ENCODE measurements at places on chromosomes 1 and 21.

DNA sequence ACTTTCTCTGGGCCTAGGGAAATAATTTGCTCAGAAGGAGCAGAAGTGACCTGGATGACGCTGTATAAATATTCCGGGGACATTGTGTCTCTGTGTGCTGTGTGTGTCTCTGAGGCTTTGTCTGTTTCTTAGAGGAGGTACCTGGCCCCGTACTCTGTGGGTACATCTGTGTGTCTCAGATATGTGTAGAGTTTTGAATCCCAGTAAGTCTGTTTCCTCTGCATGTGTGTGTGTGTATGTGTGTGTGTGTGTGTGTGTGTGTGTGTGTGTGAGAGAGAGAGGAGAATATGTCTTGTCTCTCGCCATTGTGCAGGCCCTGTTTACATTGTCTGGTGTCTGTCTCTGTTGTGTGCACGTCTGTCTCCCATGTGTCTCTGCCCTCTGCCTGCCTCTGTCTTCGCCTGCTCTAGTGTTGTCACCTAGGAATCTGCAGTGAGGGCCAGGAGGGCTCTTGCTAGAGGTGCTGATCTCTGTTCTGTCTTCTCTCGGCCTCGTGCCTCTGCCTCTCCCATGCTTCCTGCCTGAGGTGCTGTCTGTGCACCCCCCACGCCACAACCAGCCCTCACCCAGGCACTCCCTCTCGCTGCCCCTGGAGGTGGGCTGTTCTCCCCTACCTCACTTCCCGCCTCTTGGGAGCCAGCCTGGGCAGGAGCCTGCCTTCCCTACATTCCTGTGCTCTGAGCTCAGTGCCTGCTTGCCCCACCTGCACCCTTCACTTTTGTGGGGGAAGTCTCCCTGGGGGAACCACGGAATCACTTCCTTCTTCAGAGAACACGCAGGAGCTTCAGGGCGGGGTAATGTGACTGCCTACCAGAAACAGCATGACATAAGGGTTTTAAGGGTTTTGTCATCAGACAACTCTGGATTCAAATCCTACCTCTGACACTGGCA lies 5.9 kb downstream of the MAP7D1 start:
- DNase-seq, result no peak

- no peak for DNase-seq
Measured at GRCh38 chr21:34679051-34679450, 10.3 kb downstream of the CLIC6 start.

DNA sequence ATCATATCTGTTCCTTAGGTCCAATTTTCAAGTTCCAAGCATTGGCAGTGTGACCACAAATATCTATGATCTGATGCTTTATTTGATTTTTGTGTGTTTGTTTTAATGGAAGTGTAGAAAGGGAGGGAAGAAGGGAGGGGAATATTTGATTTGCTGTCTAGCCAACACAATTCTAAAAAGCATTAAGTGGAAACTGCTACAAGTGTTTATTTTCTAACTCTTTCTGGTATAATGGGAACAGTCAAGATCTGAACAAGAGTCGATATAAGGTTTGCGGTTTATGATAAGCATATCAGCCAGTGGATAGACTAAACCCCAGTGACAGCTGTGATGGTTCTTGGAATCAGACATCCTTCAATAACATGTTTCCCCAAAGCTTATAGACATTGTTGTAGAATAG lies 267.8 kb upstream of the SNX7 start:
- no peak for DNase-seq

DNA sequence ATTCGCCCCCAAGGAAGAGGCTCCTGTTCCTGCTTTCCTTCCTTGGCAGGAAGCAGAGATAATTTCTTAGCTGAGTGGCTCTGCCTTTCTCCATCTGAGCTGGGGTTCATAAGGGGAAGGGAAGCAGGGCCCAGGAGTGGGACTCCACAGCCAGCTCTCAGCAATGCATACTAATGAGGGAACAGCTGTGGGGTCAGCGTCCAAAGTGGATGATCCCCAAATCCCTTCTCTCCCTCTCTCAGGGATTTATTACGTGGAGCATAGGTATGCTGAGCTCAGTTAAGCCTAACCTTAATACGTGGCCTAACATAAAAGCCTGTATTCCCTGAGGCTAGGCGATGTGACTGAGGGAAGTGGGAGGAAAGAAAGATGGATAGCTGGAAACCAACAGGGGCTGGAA lies 87.3 kb upstream of the CTTNBP2NL start:
- DNase-seq, result peak; percentile 93

- no peak for DNase-seq
Measured at GRCh38 chr1:116997066-116997465, 4.5 kb upstream of the CD101 start.

DNA sequence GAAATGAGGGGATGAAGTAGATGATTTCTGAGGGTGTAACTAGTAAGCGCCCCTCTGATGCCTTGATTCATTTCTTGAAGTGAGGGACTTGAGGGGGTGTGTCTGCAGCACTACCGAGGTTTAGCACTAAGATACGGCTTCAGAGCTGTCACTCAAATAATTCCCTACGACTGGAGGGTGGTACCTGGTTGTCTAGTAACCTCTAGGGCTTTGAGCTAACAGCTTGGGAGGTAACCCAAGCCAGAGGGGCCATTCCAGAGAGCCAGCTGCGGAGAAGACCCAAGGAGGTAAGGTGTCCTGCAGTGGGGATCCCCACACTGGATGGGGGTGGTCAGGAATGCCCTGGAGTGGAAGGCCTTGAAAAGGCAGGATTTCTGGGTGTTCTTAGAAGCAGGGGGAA lies at the start of gene TTC24:
TSS of gene TTC24 (plus strand) at position 252 of the 400 bp plus-strand sequence. CDS start 1,642 bp downstream, outside the sequence.
- peak; percentile 93 for DNase-seq

- peak; percentile 71 for DNase-seq
Measured at GRCh38 chr1:156499194-156499841, 1.3 kb downstream of the MEF2D start.

DNA sequence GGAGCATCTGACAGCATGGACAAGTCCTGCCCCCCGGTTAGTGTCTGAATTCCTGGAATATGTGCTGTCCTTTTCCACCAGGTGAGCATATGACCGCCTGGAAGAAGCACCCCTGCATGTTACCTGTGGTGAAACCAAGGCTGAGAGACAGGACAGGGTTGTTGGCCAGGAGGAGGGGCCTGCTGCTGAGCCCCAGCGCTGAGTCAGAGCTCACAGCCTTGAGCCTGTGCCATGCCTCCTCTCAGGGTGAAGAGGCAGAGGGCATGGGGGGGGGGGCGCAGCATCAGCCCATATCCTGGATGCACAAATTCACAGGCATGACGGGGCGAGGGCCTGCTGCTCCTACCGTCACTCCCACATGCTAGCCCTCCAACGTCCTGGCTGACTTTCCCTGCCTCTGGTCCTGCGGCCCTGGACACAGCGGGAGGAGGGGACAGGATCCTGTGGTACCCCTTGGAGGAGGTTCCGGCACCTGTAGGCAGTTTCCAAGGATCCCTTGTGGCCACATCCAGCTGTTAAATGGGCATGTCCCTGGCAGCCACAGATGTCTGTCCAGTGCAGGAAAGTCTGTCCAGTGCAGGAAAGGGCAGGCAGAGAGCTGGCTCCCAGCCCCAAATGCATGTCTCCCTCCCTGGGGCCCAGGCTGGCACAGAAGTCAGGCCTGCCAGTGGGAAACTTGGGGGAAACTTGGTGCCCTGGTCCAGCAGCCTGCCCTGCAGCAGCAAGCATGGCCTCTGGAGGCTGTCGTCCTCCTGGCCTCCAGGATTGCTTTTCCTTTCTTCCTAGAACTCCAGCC lies 23.9 kb downstream of the TTC34 start:
- no peak for DNase-seq

DNA sequence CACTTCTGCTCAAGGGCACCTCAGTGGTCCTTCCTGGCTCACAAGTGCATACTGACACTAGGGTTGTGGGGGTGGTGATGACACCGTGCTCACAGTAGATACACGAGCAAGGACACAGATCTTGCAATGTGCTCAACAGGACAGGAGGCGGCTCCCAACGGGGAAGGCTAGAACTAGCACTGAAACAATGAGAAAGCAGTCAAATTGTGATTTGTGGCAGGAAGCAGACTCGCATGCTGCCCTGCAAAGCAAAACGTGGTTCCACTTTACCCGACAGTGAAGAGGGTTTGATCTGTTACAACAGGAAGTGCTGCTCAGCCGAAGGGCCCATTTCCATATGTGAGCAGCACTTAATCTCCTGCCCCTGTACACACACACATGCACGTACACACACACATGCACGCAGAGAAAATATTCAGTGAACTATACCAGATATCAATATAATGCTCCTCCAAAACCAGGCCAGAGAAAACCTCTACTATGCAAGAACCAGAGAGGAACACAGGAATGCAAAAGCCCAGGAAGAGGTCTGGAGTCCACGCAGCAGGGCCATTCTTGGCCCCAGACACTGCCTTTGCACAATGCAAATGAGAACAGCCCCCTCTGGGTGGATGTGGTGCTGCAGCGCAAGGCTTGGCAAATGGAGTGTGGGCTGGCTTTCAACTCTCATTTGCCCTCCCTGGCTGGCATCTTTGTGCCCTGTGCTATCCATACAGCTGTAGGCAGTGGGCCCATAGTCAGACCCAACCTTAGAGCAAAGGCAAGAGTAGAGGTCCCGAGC lies 47.1 kb downstream of the KANK4 start:
- no peak for DNase-seq

GRCh38 chr1:10380594-10381275 lies 18.1 kb upstream of the PGD start:
- DNase-seq, result no peak

GRCh38 chr1:101603726-101604125 lies 366.9 kb downstream of the S1PR1 start:
- no peak for DNase-seq

GRCh38 chr1:235631816-235632215 lies 17.8 kb downstream of the GNG4 start:
- no peak for DNase-seq

DNA sequence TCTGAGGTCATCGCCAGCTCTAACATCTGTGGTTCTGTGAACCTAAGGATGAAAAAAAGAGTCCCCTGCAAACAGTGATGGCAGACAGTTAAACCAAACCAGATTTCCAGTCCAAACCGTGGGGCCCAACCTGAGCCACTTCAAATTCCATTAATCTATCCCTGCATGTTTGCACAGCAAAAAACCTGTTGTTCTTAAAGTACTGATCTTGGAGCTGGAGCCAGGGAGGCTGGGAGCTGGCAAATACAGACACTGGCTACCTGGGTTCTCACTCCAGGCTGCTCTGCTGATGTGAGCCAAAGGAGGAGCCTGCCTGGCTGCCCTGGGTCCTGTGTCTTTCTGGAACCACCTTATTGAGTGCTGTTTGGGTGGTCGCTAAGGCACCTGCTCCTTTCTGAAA lies 16.4 kb downstream of the LDLRAD1 start:
- DNase-seq, result no peak

- no peak for DNase-seq
Measured at GRCh38 chr1:114833421-114833820, 21.2 kb upstream of the SYCP1 start.

GRCh38 chr1:101730559-101730958 lies 266.2 kb downstream of the OLFM3 start:
- DNase-seq, result no peak

- DNase-seq, result no peak
Measured at GRCh38 chr1:17084787-17085186, 31.0 kb upstream of the SDHB start.

GRCh38 chr1:110555807-110556470 lies 37.0 kb upstream of the KCNA10 start:
- no peak for DNase-seq

DNA sequence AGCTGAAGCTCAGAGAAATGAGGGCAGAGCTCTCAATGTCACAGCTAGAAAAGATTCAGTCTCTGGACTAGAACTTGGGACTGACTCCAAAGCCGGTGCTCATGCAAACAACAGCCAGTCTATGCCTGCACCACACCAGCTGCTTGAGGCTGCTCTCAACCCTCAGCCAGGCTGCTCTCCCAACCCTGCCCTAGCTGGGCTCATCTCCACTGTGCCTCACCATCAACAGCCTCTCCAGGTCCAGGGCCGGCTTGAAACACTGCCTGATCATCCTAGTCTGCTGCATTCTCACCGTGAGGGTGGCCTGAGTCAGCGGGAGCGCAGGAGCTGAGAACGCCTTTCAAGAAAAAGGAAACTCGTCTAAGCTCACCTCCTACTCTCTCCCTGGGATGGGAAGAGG lies 94.5 kb downstream of the PTPRU start:
- no peak for DNase-seq

DNA sequence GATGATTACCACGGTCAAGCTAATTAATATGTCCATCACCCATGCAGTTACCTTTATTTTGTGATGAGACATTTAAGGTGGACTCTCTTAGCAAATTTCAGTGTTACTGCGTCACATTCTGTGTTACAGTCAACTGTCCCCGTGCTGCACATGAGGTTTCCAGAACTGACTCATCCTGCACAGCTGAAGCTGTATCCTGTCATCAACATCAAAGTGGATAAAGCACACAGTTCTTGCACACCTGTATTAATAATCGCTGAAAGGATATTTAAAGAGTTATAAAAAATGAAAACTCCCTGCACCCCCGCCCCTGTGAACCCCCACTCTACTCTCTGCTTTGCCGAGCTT lies 3.4 kb upstream of the KRTAP10-5 start:
- no peak for DNase-seq

GRCh38 chr21:38989379-38989744 lies 183.6 kb downstream of the ETS2 start:
- no peak for DNase-seq

DNA sequence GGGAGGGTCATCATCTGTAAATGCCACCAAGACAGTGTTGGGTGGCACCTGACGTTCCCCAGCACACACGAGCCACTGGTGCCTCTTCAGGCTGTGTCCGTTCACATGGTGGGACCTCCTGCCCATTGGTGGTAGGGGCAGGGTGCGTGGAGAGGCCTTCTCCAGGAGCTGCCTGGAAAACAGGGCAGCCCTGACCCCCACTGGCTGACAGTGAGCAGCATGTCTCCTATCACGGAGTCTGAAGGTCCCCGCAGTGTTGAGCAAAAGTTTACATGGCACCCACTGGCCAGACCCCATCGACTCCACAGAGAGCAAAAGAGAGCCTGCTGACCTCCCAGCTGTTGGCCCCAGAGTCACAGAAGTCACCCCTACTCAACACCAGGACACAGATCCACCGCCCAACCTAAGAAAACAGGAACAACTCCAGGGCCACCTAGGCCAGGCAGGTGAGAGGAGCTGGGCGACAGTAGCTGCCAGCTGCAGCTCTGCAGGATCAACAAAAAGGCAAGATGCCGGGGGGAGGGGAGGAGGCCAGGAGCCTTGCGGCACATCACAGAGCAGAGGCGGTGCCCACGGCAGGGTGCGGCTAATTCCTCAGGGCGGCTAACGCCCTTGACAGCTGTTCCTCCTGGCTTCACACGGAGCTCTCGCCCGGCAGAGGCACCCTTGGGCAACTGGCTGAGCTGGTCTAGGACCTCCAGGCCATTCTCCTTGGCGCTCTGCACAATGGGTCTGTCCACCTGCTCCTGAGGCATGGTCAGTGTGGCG lies 14.4 kb upstream of the IFI6 start:
- DNase-seq, result peak; percentile 97

DNA sequence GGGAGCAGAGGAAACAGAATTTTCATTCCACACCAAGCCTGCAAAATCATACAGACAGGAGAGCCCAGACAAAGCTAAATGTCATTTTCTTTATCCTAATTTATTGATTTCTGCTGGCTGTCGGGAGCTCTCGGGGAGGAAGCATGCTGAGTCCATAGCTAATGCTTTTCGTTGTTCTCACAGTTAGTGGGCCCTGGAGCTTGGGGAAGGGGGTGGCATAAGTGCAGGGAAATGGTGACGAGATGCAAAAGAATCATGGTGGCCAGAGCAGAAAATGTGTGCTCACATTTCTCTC lies 202.4 kb downstream of the TOMM20 start:
- DNase-seq, result no peak

Measured in NCI-H82 (cell line).